Prostate gland (tissue), 2 donors: ENCODE measurements at places on chromosomes 6 and 20. TPM values are rescaled to one million over a fixed set of nuclear protein-coding genes. Genes with fewer than 3 reads are reported as not detected.

DNA sequence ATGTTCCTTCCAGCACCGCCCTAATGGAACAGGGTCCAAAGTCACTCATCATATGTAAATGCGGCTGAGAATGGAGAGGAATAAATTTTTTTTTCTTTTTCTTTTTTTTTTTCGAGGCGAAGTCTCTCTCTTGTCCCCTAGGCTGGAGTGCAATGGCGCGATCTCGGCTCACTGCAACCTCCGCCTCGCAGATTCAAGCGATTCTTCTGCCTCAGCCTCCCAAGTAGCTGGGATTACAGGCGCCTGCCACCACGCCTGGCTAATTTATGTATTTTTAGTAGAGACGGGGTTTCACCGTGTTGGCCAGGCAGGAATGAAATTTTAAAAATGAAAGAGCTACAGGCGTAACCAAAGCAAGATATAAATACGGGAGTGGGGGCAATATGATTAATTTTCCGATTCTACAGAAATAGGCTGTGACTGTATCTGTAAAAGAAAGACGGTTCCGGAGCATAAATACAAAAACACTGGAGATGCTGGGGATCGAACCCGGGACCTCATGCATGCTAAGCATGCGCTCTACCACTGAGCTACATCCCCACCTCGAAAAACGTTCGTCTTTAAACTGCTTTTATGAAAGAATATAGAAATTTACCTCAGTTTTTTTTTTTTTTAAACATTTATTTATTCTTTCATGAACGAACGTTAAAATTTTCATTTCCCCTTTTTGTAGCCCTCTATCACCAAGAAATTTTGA lies 132.2 kb downstream of the GPX5 start:
- DNase-seq, result no peak
- no peaks in the 10 kb centered on the region for H3K36me3 ChIP-seq
- no peaks in the 10 kb centered on the region for H3K27me3 ChIP-seq
- H3K4me3 ChIP-seq, result no peak overlapping the region
- no peaks in the 10 kb centered on the region for H3K4me1 ChIP-seq
- H3K27ac ChIP-seq, result no peak overlapping the region

The CNBD2 gene
- total RNA-seq, result 3.3 TPM

GRCh38 chr6:15368186-15368585 lies 122.3 kb downstream of the JARID2 start:
- H3K4me1 ChIP-seq, result peaks cover 4% of the 10 kb centered on the region
- no peaks in the 10 kb centered on the region for H3K27me3 ChIP-seq
- no peaks in the 10 kb centered on the region for H3K36me3 ChIP-seq
- no peak for DNase-seq
- no peak overlapping the region for H3K4me3 ChIP-seq

DNA sequence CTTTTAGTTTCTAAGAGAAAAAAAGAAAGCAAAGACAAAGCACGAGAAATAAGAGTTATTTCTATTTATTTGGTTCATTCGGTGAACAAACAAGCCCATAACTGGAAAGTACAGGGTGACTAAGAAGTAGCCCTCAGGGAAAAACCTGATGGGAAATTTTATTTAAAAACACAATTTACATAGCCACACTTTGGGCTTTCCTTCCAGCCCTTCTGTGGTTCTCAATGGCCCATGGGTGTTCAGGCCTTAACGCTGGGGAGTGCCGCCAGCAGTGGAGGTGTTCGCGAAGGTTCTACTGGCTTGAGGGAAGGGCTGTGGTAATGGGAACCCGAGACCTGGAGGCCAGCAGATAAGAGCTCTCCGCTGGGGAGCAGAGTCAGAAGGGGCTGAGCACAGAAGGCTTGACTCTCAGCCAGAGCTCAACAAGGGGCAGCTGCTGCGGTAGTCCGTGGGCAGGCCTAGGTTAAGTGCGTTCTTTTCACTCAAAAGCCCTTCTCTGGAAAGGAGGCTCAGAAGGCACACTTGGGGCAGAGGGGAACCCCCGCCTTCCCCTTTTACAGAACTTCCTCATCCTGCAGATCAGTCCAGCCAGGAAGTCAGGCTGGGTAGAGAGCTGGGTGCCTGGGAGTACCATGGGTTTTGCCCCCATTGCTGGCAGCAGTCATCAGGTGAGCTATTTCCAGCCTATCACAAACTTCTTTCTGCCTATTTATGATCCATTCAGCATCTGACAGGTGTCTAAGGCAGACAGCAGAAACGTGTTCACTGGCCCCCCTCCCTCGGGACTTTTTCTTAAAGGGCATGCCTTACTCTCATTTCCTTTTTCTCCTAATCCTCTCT lies 8.8 kb upstream of the CD83 start:
- H3K27me3 ChIP-seq, result no peaks in the 10 kb centered on the region
- no peak for DNase-seq
- no peak overlapping the region for H3K27ac ChIP-seq
- no peaks in the 10 kb centered on the region for H3K4me1 ChIP-seq
- H3K36me3 ChIP-seq, result no peaks in the 10 kb centered on the region

The DEF6 gene
- 20.2 TPM for total RNA-seq

The ADGRF5 gene
- total RNA-seq, result 16.1 TPM

- no peaks in the 10 kb centered on the region for H3K36me3 ChIP-seq
- peak within 1 kb of the TSS; percentile 93 for H3K27ac ChIP-seq
- DNase-seq, result peak; percentile 87
- H3K4me1 ChIP-seq, result peaks cover 5% of the 10 kb centered on the region
These were observed at the start of gene DPM1 for GRCh38 chr20:50957798-50958614. Gene DPM1 (minus strand): TSS chr20:50958532. CDS start chr20:50958523, 9 bp downstream.

DNA sequence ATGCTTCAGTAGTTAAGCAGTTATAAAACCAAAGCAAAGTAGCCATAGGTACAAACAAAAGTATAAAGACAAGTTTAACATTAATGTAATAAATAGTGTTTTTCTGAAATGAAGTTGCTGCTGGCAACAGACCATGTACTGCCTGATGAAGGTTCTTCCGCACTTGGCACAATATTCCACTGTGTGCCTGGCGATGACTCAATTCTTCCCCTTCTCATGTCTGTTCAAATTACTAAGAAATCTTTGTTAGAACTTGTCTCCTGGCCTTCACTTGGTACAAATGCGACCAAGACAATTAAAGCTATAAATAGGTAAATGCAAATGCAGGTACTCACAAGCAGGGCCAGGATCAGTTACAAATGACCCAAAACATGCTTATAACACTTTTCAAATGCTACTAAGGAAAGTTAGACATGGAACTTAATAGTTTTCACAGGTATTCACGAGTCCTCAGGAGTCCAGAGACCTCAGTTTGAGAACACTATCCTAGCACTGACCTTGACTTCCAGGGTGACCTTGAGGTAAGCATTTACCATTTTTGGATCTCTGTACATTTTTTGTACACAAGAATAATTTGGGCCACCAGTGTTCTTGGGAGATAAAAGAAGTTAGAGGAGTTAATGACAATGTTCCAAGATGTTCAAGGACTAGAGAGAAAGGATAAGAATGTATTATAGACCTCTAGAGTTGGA lies 8.1 kb upstream of the DDR1 start:
- H3K4me1 ChIP-seq, result peaks cover 10% of the 10 kb centered on the region
- H3K36me3 ChIP-seq, result no peaks in the 10 kb centered on the region
- peak overlapping the region; percentile 88 for H3K27ac ChIP-seq
- no peak overlapping the region for H3K4me3 ChIP-seq
- H3K27me3 ChIP-seq, result no peaks in the 10 kb centered on the region

DNA sequence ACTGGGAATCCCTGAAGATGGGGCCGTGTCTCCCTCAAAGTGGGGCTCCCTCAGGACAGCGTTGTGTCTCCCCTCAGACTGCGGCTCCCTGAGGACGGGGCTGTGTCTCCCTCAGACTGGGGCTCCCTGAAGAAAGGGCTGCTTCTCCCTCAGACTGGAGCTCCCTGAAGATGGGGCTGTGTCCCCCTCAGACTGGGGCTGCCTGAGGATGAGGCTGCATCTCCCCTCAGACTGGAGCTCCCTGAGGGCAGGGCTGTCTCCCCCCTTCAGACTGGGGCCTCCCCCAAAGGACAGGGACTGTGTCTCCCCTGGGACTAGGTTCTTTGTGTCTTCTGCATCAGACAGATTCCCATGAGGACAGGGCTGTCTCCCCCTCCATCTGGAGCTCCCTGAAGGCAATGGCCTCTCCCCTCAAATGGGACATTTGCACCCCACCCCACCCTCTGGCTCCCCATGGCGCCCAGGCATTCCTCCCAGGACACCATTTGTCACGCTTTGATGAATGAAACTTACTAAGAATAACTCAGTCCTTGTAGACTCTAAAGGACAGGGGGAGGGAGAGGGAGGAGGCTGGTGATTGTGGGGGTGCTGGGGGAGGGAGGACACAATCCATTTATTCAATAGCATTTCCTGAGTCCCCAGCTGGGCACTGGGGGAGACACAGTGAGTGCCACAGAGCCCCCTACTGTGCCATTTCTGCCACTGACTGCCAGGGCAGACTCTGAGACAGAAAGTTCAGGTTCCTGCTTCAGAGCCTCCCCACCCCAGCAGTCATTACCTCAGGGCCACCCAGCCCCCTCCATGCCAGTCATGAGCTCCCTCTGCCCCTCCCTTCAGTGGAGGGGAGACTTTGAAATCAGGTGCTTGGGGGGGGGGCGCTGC lies 122.4 kb downstream of the MRPL14 start:
- no peaks in the 10 kb centered on the region for H3K36me3 ChIP-seq
- no peak overlapping the region for H3K4me3 ChIP-seq
- peaks cover 5% of the 10 kb centered on the region for H3K4me1 ChIP-seq
- no peak for DNase-seq
- peaks cover 2% of the 10 kb centered on the region for H3K27me3 ChIP-seq

GRCh38 chr6:110738899-110739365 lies 76.3 kb downstream of the CDK19 start:
- H3K27ac ChIP-seq, result no peak overlapping the region
- no peak for DNase-seq
- H3K4me1 ChIP-seq, result no peaks in the 10 kb centered on the region
- no peaks in the 10 kb centered on the region for H3K36me3 ChIP-seq
- no peaks in the 10 kb centered on the region for H3K27me3 ChIP-seq

The ADGRG6 gene
- 18.0 TPM for total RNA-seq

The PSORS1C1 gene
- 3.5 TPM for total RNA-seq
